ENCODE measurements at places on chromosomes 5 and 9.

DNA sequence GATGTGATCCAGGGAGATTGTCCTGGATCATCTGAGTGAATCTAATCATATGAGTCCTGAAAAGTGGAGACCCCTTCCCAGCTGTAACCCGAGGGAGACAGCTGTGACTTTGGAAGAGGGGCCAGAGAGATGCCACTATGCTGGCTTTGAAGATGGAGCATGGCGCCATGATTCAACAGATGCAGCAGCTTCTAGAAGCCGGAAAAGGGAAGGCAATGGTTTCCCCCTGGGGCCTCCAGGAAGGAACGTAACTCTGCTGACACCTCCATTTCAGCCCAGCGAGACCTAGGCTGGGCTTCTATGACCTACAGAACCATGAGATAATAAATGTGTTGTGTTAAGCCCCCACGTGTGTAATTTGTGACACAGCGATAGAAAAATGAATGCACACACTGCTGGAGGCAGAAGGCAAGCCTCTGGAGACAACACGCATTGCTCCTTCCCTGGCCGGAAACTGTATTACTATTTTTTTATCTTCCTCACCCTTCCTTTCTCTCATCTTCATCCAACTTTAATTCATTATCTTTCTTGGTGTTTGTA lies 16.6 kb upstream of the SARDH start:
- no peak for DNase-seq

DNA sequence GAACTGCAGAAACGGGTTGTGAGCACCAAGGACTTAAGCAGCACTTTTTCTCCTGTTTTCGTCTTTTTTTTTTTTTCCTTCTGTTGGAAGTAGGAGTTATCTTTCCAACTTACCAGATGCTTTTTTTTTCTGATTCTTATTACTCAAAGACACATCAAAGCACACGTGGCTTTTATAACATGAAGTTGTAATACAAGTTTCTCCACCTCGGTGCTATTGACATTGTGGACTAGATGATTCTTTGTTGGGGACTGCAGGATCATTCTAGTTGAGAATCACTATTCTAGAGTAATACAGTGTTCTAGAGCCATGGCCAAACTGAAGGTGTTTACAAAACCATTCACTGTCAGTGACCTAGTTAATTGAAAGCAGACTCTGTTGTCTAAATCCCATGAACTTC lies 51.5 kb downstream of the MYO10 start:
- no peak for DNase-seq

- no peak for DNase-seq
Observed at GRCh38 chr5:69007163-69007562, 86.7 kb upstream of the SLC30A5 start.

- DNase-seq: no peak
Observed at GRCh38 chr5:58456486-58456885, 3.4 kb downstream of the PLK2 start.

GRCh38 chr5:116883875-116884274 lies 309.3 kb upstream of the SEMA6A start:
- DNase-seq: no peak

GRCh38 chr9:126534431-126535186 lies 79.1 kb upstream of the LMX1B start:
- DNase-seq: no peak

GRCh38 chr9:126528111-126528510 lies 85.6 kb upstream of the LMX1B start:
- DNase-seq: no peak

DNA sequence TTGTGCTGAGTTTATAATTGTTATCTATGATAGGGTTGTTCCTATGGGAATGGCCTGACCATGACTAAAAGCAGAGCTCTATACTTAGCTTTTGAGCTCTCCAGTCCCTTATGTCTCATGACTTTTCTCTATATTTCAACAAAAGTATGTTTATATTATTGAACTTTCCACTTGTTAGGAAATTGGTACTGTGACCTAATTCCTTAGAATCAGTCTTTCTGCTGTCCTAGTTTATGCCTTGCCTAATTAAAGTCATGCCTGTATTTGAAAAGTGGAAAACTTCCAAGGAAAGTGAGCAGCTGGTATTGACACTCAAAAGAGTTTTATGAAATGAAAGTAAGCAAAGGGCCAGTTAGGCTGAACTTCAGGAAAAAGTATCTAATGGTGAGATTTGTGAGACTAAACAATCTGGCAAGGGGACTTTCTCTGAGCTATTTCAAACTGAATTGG lies 68.6 kb downstream of the XRCC4 start:
- DNase-seq: no peak

DNA sequence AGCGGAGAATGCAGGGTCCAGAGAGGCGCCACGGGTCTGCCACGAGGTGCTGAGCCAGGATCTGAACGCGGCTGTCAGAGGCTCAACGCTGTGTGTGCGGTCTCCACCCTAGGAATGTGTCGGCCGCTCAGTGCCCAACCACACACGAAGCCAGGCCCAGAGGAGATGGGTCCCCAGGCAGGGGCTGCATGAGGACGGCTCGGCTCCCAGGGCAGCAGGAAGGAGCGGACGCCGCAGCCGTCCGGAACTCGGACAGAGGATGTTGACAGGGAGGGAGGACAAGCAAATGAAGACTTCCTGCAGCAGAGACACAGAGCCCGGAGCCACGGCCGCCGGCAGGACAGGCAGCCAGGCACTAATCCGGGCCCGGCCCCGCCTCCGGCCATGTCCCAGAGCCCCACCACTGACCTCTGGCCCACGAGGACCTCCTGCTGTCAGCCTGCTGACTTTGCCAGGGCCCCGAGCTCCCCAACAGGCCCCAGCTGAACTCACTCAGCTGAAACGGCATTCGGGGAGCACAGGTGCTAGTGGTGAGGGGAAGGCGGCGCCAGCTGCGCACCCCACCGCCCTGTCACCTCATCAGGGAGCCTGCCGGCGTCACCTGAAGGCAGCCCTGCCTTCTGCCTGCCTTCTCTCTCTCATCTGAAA lies 12.7 kb downstream of the VAV2 start:
- no peak for DNase-seq

DNA sequence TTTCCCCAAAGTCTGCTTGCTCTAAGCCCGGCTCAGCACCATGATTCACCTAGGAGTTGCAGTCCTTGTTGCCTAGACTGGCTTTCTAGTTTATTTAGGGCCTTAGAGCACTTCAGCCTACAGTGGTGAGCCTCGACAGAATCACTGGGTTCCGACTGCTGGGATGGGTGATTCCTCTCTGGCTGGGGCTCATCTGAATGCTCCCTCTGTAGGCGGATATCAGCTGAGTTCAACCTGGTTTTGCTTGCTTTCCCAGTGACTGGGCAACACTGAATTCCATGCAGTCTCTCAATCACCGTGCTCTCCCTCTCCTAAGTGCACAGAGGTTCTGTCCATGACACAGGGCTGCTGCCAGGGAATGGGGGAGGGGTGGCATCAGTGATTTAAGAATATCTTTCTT lies 54.1 kb downstream of the OSMR start:
- DNase-seq: no peak

DNA sequence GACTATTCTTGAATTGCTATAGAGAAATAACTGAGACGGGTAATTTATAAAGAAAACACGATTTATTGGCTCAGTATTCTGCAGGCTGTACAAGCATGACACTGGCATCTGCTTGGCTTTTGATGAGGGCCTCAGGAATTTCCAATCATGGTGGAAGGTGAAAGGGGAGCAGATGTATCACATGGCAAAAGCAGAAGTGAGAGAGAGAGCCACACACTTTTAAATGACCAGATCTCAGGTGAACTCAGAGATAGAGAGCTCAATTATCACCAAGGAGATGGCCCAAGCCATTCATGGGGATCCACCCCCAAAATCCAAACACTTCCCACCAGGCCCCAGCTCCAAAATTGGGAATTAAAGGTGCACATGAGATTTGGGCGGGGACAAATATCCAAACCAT lies 15.3 kb downstream of the GABRA1 start:
- DNase-seq: no peak

GRCh38 chr5:53777864-53778618 lies 217.6 kb downstream of the NDUFS4 start:
- DNase-seq: no peak

- no peak for DNase-seq
Observed at GRCh38 chr9:109463924-109464625, 34.0 kb downstream of the PTPN3 start.

DNA sequence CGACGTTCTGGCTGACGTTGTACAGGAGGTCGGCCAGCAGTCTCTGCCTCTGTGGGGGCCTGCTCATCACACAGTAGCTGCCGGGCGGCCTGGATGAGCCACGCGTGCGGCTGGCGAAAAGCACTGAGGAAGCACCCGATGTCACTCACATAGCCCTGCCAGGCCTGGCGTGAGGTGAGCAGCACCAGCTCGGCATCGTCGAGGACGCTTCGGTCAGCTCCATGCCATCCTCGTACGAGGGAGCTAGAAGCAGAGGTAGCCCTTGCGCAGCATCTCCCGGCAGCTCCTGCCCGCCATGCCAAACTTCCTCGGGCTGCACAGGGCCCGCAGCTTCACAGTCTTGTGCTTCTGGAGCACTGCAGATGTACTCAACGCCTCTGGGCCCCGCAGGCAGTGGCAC lies 6.2 kb downstream of the NDUFB6 start:
- DNase-seq: no peak

DNA sequence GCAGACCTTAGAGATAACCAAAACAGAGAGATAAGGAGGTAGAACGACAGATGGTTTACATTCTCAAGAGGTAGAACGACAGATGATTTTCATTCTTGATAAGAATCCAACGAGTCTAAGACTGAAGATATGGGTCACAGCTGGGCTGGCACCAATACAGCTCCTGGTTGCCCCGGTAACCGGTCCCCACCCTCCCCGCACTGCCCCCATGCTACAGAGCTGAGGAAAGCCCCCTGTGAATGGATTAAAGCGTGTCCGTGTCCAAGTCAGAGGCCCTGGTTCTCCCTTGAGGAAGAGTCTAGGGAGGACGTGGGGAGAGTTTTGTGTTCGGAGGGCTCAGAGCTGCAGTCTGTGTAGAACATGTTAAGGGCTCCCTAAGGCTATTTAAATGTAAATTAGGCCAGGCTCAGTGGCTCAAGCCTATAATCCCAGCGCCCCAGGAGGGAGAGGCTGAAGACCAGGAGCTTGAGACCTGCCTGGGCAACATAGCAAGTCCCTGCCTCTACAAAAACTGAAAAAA lies 8.1 kb downstream of the IDNK start:
- no peak for DNase-seq

GRCh38 chr5:52922384-52922783 lies 66.8 kb upstream of the ITGA2 start:
- no peak for DNase-seq

GRCh38 chr5:144083185-144083584 lies 87.3 kb downstream of the YIPF5 start:
- DNase-seq: no peak

DNA sequence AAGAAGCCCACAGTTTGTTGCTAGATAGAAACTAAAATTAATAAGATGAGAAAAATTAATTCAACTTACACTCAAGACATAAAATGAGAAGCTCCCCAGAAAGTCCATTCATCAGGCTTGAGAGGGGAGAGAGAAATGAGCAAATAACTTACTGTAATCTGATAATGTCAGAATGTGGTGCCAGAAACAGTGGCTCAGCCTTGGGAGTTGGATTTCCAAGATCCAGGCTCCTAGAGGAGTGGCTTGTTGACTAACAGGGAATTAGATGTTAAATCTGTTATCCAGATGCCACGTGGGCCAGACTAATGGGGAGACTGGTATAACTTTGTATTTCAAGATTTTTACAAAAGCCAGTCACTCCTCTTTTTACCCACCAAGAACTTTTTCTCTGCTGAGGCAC lies 458.2 kb downstream of the GADD45G start:
- DNase-seq: no peak

DNA sequence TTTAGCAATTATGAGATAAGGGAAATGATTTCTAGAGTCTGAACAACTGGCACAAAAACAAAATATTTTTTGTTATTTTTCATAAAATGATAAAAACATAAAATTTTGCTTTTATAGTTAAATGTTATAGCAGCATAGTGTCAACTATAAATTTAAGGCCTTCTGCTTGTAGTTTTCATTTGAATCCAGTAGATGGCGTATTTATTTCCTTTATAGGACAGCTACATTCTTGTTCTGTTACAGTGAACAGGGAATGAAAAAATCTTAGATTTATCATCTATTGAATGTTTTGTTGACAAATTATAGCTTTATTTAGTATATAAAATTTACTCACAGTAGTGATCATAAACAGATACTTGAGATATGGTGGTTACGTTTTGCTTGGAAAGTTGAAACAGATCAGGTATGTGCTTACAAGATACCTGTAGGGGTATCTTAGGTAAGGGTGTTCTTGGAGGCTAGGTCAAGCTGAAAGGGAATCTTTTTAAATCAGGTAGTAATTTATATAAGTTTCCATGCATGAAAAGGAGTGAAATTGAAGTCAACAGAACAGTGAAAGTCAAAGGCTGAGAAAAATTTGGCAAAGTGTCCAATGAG lies 239.3 kb upstream of the GRIN3A start:
- no peak for DNase-seq

GRCh38 chr5:54579591-54580295 lies 62.2 kb downstream of the SNX18 start:
- no peak for DNase-seq

DNA sequence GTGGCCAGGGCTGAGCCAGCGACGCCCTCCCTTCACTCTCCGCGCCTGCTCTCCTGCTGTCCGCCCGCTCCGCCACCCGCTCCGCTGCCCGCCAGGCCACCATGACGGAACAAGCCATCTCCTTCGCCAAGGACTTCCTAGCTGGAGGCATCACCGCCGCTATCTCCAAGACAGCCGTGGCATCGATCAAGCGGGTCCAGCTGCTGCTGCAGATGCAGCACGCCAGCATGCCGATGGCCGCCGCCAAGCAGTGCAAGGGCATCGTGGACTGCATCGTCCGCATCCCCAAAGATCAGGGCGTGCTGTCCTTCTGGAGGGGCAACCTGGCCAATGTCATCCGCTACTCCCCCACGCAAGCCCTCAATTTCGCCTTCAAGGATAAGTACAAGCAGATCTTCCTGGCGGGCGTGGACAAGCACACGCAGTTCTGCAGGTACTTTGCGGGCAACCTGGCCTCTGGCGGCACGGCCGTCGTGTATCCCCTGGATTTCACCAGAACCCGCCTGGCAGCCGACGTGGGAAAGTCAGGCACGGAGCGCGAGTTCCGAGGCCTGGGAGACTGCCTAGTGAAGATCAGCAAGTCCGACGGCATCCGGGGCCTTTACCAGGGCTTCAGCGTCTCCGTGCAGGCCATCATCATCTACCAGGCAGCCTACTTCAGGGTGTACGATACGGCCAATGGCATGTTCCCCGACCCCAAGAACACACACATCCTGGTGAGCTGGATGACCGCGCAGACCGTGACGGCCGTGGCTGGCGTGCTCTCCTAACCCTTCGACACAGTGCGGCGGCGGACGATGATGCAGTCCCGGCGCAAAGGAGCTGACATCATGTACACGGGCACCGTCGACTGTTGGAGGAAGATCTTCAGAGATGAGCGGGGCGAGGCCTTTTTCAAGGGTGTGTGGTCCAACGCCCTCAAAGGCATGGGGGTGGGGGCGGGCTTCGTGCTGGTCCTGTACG lies 1130.4 kb upstream of the ACO1 start:
- no peak for DNase-seq

All from right atrium auricular region (tissue), 2 donors.